Epithelial cell of proximal tubule (primary cell): ENCODE measurements at places on chromosomes 1 and 21. TPM values are rescaled to one million over a fixed set of nuclear protein-coding genes. Genes with fewer than 3 reads are reported as not detected.

GRCh38 chr21:36320421-36321324 is 676 bp downstream of the MORC3 start:
- no peak for DNase-seq

DNA sequence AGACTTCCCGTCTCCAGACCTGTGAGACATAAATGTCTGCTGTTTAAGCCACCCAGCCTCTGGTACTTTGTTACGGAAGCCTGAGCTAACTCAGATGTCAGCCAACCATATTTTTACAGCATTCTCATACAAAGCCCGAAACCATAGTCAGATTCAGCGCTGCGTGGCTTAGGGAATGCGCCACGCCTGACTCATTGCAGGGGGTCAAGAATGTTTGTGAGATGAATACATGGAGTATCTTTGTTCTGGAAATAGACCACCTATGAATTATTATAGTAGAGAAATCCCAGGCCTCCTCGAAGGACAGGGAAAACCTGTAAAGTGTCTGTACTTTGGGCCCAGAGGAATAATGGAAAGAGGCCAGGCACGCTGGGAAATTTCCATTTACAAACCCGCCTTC is 434.8 kb downstream of the CAMTA1 start:
- DNase-seq, result no peak

DNA sequence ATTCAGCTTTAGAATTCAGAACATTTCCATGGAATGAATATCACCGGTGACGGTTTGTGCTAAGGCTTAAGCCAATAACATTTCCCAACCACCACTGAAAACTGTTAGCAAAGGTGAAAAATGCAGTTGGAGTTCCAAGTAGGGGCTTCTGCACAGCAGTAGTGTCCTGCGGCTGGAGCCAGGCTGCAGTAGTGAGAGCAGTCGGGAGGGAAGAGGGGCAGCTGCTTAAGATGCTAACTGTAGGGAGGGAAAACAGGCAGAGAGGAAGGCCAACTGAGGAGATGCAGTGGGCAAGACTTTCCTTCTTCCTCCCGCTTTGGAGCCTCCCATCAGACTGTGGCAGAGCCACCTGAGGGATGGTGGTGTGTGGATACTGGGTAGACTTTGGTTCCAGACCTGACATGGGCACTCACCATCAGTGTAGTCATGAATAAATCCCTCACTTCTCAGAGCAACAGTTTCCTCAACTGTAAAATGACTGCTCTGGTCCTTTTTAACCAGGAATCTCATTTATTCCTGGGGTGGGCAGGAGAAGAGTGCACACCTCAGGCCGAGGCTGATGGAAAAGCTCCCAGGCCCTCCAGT is 3.2 kb downstream of the F3 start:
- DNase-seq, result no peak

DNA sequence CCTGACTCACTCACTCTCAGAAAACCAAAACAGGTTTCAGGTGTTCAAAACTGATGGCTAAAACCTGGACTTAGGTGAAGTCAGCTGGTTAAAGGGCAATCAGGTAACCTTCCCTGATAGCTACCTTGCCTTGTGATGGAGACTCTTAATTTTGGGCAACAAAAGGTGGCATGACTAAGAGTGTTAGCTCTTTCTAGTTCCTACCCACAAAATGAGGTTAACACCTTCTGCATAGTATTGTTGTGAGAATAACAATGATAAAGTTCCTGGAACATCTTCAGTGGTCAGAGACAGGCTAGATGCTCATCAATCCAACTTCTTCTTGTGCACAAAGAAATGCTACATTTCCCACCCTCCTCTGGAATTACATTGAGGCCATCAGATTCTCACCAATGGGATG is 214.8 kb downstream of the ZNF648 start:
- no peak for DNase-seq

The RXFP4 gene
- total RNA-seq, result not detected in 2 replicates
